ACHN (cell line): ENCODE measurements at places on chromosomes 2 and 18.

DNA sequence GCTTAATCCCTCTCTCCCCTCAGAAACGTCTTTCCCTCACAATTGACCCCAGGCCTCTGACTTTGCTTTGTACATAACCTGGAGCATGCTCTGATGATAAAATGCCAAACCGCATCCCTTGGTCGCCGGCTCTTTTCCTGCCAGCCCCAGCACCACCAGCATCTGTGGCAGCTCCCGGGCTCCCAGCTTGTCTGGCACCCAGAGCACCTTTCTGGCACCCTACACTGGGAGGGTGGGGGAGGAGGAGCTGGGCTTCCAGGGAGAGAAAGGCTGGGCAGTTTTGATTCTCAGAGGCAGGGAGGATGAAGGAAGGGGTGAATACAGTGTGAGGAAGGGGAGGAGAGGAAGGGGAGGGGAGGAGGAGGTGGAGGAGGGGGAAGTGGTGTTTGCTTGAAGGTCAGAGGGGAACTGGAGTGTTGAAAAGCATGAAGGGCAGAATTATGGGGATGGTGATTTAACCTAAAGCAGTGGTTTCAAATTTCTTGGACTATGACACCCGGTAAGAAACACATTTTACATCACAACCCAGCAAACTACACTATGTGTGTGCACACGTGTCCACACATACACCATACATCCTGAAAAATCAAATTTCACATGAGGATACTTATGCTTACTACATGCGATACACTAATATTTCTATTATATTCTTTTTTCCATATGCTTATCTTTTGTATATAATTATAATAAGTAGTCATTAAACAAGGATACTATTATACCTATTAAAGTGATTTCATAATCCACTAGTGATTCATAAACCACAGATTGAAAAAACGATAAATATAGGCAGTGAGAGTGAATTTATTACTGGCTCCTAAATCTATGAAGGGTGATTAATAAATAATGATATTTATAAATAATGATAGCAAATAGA lies 30.0 kb upstream of the IGFBP2 start:
- DNase-seq, result no peak

GRCh38 chr18:31876707-31877106 lies 66.2 kb downstream of the TRAPPC8 start:
- no peak for DNase-seq

DNA sequence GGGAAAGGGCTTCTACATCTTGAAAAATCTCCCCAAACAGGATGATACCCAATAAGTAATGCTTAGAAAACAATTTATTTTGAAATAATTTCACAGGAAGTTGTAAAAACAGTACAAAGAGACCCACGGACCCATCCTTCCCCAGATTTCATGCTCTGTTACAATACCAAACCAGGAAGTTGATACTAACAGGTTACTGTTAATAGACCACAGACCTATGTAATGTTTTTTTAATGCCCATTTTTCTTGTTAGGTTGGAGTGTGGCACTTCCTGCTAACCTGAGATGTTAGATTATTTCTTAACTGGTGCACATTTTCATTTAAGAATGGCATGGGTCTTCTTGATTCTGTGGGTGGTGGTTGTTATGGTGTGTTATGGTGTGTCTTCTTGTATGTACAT lies 21.4 kb upstream of the MGAT5 start:
- no peak for DNase-seq

DNA sequence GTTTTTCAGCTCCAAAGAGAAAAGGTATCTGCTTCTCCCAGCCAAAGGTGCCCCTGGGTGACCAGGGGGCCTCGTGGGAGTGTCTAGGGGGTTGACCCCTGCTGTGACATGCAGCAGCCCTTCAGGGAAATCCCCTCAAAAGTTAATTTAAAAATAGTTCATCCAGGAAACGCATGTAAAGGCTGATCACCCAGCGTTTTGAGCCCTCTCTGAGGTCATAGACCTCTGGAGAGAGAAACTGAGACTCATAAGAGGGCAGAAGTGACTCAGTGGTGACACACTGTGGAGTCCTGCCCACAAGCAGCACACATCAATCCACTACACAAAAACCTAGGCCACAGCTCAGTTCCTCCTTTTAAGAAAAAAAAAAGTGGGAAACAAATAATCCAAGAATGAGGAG lies 11.9 kb downstream of the GAL3ST2 start:
- no peak for DNase-seq

GRCh38 chr18:75809926-75810255 lies 382.4 kb upstream of the SMIM21 start:
- no peak for DNase-seq

- DNase-seq, result no peak
Observed at GRCh38 chr18:8998481-8999217, 103.8 kb upstream of the NDUFV2 start.

- DNase-seq, result no peak
Observed at GRCh38 chr2:198376677-198377076, 572.3 kb downstream of the PLCL1 start.

GRCh38 chr18:79754022-79754761 lies 43.5 kb upstream of the KCNG2 start:
- no peak for DNase-seq

GRCh38 chr2:148999451-148999921 lies 39.0 kb upstream of the LYPD6B start:
- DNase-seq, result no peak

DNA sequence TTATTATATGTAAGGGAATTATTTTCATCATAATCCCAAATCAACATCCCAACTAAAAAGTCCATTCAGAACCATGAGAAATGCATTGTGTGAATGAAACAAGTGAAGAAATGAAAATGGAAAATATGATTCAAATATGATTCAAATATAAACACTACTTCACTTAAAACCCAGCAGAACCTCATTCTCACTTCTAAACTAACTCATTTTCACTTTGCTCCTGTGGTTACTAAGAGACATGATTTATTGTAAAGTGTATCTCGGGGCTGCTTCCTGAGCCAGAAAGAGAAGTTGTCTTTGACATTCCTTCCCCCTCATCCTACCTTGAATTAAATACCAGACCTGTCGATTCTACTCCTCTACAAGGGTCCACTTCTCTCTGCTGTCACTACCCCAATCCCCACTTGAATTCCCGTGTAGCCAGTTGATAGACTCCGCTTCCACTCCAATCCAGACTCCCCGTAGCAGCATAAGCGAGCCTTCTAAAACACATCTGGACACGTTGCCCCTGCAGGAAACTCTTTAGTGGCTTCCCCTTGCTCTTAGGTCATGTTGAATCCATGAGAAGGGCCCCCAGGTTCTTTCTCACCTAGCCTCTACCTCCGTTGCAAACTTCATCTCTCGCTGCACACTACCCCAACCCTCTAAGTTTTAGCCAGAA lies 697.0 kb upstream of the ID2 start:
- no peak for DNase-seq

- no peak for DNase-seq
Observed at GRCh38 chr2:17540093-17540812, at the start of gene VSNL1. Gene VSNL1, plus strand, starts transcription at chr2:17540696. Its CDS starts 51,379 bp downstream, at chr2:17592075.

GRCh38 chr2:56502616-56503015 lies 318.8 kb downstream of the CCDC85A start:
- DNase-seq, result no peak

GRCh38 chr2:144376926-144377325 lies 143.0 kb downstream of the ZEB2 start:
- DNase-seq, result no peak

GRCh38 chr18:50099725-50100407 lies 95.1 kb downstream of the MYO5B start:
- DNase-seq, result no peak

- DNase-seq, result no peak
Observed at GRCh38 chr2:233289648-233290047, 18.0 kb upstream of the SAG start.

GRCh38 chr2:158006961-158007719 lies 94.5 kb upstream of the UPP2 start:
- DNase-seq, result no peak

GRCh38 chr2:72940786-72941185 lies 23.5 kb downstream of the EMX1 start:
- no peak for DNase-seq

- peak; percentile 43 for DNase-seq
Observed at GRCh38 chr2:162344617-162344950, 652 bp downstream of the GCA start.

DNA sequence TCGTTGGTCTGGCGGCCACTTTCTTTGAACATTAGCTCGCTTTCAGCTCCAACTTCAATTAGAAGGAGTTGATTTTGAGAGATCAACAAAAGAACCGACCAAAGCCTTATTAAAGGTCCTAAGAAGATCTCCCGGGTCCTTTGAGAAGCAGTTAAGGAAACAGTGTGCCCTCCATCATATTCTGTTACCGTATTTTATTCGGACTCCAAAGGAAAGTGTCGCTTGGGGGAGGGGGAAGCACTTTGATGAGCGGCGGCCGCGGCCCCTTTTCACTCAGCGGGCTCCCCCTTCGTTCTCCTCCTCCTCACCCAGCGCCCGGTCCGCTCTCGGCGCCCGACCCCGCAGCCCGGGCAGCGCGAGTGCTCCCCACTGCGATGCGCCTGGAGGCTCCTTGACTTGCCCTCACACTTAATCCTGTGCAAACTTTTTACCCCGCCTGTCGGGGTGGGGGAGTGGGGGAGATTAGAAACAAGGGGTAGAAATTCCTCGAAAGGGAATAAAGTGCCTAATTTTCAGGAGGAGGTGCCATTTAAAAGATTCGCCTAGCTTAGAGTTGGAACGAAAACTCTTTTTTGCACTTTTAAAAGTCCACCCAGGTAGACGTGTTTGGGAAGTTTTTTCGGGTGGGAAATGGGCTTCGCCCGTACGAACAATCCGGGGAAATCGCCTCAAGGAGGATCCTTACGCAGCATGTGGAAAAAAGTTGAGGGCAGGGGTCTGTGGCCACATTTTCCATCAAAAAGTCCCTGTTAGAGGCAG lies 1.2 kb upstream of the OTX1 start:
- peak; percentile 21 for DNase-seq

GRCh38 chr18:63042351-63042750 lies 277.2 kb downstream of the BCL2 start:
- no peak for DNase-seq

DNA sequence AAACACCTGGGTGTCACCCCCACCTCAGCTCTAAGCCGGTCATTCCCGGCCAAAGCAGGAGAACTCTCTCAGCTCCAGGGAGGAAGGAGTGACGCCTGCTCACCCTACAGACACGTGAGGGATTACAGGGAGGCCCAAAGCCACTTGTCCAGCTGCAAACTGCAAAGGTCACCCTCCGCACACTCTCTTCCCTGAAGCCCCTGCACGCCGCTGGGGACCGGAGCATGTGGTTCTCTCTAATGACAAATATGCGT lies 108.0 kb upstream of the ID2 start:
- no peak for DNase-seq

GRCh38 chr18:62715759-62716615 lies 646 bp downstream of the PHLPP1 start:
- peak; percentile 52 for DNase-seq

DNA sequence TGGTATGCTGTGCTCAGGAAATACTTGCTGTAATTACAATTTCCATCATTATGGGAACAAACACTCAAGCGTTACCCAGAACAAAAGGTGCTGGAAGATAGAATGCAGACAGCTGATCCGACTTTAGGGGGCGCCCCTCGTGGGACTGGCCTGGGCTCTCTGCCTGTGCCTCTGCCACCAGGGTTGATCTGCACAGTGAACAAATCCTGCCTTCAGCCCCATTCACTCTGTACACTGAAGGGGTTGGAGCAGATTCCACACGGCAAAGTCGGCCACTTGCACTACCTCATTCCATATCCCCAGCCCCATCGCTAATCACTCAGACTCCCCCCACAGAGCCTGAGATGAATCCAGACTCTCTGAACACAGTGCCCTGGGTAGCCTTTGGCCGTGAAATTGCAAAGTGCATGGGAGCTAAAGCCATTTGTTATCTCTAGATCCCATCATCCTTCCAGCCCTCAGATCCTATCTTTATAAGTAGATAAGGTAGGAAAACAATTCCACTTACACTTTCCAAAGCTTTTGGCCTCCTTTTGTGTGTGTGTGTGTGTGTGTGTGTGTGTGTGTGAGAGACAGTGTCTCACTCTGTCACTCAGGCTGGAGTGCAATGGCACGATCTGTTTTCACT lies 69.3 kb downstream of the INPP5D start:
- DNase-seq, result peak; percentile 13

- peak; percentile 53 for DNase-seq
Observed at GRCh38 chr2:135473567-135473966, 57.5 kb downstream of the ZRANB3 start.

GRCh38 chr2:219183151-219183772 lies 5.2 kb downstream of the RETREG2 start:
- no peak for DNase-seq

DNA sequence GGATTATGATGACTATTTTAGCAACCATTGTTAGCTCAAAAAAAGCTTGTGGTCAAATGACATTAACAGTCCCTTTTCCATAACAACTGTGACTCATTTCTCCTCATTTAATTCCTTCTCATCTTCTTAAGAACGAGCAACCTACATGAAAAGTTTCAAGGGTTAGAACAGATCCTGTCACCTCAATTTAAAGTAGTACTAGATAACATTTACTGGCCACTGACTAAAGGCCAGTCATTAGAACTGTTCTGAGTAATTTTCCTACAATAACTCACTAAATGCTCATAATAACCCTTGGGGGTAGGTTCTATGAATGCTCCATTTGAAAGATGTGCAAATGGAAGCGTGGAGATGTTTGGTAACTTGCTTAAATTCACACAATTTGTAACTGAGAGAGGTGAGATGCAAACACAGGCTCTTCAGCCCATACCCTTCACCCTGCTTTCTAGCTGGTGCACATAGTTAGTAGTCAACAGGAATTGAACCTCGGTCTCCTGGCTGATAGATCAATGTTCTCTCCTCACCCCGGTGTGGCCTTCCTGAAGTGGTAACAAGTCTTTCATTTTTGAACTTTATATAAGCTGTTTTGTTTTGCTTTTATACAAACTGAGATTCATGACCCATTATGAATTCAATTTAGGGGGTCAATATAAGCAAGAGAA lies 212.5 kb downstream of the SETBP1 start:
- DNase-seq, result no peak

GRCh38 chr2:197889041-197889440 lies 84.6 kb downstream of the PLCL1 start:
- DNase-seq, result no peak

DNA sequence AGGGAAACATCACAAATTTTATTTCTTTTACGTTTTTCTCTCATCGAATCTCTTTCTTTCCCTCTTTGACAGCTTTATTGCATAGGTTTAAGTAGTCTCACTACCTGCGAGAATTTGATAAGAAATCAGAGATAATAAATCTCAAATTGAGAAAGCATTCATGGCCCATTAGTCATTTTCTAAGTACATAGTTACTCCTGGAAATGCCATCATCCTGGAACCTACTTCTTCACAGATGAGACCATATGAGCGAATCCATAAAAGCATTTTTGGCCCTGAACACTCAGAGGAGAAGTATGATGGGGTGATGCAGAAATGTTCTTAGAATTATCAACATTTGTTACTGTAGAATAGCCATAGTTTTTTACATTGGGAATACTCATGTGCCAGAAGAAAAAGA lies 138.0 kb upstream of the ARHGAP28 start:
- no peak for DNase-seq
